ENCODE measurements at places on chromosomes 5 and 9. TPM values are rescaled to one million over a fixed set of nuclear protein-coding genes. Genes with fewer than 3 reads are reported as not detected.

GRCh38 chr5:179969110-179969509 is 61.4 kb upstream of the TBC1D9B start:
- DNase-seq, result no peak

OR2V1 gene
- polyA plus RNA-seq, result not detected

- no peak for DNase-seq
These were observed 342.6 kb upstream of the CDH6 start for GRCh38 chr5:30850866-30851265.

DNA sequence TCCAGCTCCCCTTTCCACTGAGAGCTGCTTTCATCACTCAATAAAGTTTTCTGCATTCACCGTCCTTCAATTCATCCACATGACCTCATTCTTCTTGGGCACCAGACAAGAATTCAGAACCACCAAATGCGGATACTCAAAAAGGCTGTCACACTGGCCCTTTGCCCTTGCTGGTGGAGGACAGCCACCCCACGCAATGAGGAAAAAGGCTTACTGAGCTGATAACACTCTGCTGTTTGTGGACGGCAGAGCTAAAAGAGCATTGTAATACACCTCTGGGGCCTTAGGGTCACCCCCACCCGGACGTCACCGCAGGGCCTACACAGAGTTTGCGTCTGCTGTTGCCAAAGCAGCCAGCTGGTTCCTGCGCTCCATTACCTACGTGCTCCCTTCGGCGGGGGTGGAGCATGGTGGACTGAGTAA is 51.2 kb upstream of the ZNF608 start:
- no peak for DNase-seq

GRCh38 chr5:66596636-66597182 is 516 bp downstream of the MAST4 start:
- DNase-seq, result no peak

CHSY3 gene
- 0.08 TPM for polyA plus RNA-seq

GRCh38 chr5:36653044-36653705 is 46.8 kb downstream of the SLC1A3 start:
- DNase-seq, result no peak

- DNase-seq, result no peak
These were observed 30.4 kb downstream of the ELP1 start for GRCh38 chr9:108903420-108904103.

GRCh38 chr9:672851-673250 is 168.6 kb upstream of the DMRT1 start:
- DNase-seq, result no peak

CXCL14 gene
- polyA plus RNA-seq, result 1.2 TPM

GRCh38 chr5:76960004-76960625 is 7.3 kb downstream of the CRHBP start:
- no peak for DNase-seq

ANKRD18B gene
- polyA plus RNA-seq, result not detected

LAMC3 gene
- polyA plus RNA-seq, result 85.3 TPM

- DNase-seq, result no peak
These were observed 52.3 kb upstream of the ICE1 start for GRCh38 chr5:5370059-5370774.

C1QTNF3 gene
- polyA plus RNA-seq, result 5.9 TPM

GRCh38 chr5:20335978-20336377 is 348.0 kb upstream of the CDH18 start:
- DNase-seq, result no peak

DNA sequence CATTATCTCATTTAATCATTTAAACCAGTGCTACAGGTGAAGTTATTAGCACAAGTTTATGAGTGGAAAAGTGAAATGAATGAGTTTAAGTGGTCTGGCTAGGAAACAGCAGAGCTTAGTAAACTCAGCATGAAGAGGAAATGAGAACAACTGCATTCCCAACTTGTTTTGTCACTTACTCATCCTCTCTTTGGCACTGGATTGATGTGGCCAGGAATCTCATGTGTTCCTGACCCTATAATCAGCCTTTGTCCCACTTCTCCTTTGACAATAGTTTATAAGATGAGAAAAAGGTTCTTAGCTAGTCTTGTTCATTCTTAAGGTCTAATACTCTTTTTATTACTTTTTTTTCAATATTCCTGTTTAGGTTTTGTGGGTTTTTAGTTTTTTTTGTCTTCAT is 559.2 kb upstream of the TLE4 start:
- no peak for DNase-seq

PCDHB3 gene
- 0.20 TPM for polyA plus RNA-seq

- no peak for DNase-seq
These were observed 23.4 kb downstream of the SPAAR start for GRCh38 chr9:35932735-35933134.

DNA sequence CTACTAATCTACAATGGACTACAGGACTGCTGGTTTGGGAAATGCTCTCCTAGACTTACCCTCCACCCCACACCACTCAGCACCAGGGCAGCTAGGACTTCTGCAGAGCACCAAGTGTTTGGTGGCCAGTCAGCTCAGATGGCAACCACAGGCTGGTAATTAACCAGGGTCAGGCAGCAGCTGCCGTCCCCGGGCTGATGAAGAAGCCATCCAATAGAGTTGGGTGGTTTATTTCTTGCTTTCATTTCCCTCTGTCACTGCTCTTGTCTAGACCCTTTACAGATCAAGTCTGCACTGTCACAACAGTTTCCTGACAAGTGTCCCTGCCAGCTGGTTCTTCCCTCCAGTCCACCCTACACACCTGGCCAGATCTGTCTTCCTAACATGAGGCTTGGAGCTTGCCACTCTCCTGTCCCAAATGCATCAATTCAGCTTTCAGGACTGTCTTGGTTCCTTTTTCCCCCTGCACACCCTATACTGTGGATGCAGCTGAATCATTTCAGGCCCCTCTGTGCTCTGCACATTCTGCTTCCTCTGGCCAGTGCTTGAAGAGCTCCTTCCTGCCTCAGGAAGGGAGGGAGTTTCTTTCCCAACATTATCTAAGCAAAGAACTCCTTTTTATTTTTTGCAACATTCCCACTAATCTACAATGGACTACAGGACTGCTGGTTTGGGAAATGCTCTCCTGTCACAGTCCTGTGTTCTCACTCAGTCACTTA is 30.2 kb upstream of the HSPA9 start:
- no peak for DNase-seq

HCN1 gene
- polyA plus RNA-seq, result 0.48 TPM

DNA sequence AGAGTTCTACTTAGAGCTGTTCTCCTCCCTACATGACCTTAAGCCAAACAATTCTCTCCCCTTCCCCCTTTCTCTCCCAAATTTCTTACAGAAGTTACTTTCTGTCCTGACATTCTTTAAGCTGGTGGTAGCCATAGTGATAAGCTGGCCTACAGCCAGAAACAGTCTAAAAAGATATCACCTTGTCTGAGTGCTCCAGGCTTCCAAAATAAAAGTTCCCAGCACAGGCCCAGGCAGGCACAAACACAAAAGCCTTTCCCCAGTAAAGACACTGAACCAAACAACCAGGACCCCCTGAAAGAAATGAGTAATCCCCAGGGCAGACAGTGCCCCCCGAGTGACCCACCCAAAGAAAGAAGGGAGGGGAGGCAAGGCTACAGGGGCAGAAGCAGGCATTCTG is 19.2 kb downstream of the SIL1 start:
- peak; percentile 40 for DNase-seq

CREBRF gene
- polyA plus RNA-seq, result 5.3 TPM

- no peak for DNase-seq
These were observed 30.6 kb upstream of the TTC1 start for GRCh38 chr5:159978358-159978757.

GRCh38 chr9:35073279-35073612 is 821 bp upstream of the VCP start:
- DNase-seq, result no peak

IL4 gene
- not detected for polyA plus RNA-seq

DNA sequence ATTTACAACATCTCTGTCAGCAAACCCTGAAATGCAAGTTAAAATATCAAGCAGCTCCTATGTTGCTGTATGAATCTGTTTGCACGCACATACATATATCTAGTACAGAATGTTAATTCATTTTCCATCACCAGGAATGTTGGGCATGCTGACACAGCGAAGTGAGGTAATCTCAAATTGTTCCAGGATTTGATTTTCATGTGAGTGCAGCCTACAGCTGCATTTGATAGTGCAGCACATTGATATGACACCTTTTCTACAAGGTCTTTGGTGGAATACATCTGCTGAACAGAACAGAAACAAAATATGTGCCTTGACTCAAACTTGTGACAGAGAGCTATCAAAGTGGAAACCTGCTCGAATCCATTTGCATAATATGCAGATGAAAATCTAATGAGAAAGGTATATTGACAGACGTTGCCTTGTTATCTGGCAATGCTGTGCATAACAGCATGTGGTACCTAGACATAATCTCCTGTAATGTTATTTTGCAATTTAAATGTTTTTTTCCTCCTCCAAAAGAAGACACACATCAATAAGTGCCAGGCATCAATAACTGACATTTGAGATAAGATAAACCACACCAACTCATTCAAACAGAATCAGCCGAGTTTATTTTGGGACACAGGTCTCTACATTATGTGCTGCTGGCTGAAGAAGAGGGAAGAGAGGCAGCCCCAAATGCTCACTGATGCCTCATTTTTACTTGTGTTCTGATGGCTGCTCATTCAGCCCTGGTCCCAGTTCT is 512.2 kb downstream of the ZNF608 start:
- DNase-seq, result no peak

ECSCR gene
- 18.4 TPM for polyA plus RNA-seq

TSSK1B gene
- polyA plus RNA-seq, result not detected

DNA sequence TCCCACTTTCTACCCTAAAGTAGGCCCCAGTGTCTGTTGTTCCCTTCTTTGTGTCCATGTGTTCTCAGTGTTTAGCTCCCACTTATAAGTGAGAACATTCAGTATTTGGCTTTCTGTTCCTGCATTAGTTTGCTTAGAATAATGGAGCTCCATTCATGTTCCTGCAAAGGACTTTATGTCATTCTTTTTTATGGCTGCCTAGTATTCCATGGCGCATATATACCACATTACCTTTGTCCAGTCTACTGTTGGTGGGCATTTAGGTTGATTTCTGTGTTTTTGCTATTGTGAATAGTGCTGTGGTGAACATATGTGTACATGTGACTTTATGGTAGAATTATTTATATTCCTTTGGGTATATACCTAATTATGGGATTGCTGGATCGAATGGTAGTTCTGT is 30.4 kb downstream of the DDX4 start:
- DNase-seq, result no peak

DNA sequence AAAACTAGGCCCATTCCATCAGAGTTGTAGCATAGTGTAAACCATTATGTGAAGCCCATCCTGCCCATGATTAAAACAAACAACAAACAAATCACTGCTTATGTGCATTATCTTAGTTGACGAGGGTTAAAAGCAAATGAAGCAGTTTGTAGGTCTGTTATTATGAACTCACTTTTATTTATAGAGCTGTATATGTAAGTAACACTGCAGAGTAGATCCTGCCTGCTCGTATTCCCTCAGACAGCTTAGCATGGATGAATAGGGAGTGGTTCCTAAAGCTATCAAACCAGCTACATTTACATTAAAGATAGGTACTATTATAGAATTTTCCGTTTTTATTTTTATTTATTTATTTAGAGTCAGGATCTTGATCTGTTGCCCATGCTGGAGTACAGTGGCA is 112.6 kb downstream of the GDNF start:
- DNase-seq, result no peak

F2RL1 gene
- polyA plus RNA-seq, result 0.67 TPM

GRCh38 chr5:59088546-59088945 is 505.7 kb downstream of the RAB3C start:
- DNase-seq, result no peak

EGR1 gene
- polyA plus RNA-seq, result 59.8 TPM

Data from adrenal gland (tissue), 19 donors.